ENCODE measurements at places on chromosomes 6 and 20.

GRCh38 chr6:108118359-108118724 lies 43.8 kb upstream of the OSTM1 start:
- no peak for DNase-seq

GRCh38 chr6:156777577-156778453 lies 637 bp downstream of the ARID1B start:
- no peak for DNase-seq

- peak; percentile 44 for DNase-seq
These were observed 47.9 kb downstream of the EPB41L2 start for GRCh38 chr6:131015025-131015591.

- peak; percentile 50 for DNase-seq
These were observed 9.9 kb upstream of the ECT2L start for GRCh38 chr6:138785980-138786379.

DNA sequence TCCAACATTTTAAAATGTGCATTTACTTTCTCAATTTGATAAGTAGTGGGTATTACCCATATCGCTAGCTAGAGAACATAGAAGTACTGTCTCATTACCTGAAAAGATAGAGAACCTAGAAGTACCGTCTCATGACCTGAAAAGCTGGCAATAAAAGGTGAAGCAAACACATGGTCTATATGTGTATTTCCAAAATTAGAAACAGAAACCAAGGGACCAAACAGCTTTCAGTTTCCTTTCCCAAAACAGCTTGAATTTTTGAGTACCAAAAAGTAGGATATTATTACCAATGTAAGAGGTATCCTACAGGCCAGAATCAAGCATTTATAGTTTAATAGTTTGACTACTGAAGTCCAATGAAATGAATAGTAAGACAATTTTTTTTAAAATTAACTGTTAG lies 77.2 kb downstream of the KIF13A start:
- DNase-seq: no peak

DNA sequence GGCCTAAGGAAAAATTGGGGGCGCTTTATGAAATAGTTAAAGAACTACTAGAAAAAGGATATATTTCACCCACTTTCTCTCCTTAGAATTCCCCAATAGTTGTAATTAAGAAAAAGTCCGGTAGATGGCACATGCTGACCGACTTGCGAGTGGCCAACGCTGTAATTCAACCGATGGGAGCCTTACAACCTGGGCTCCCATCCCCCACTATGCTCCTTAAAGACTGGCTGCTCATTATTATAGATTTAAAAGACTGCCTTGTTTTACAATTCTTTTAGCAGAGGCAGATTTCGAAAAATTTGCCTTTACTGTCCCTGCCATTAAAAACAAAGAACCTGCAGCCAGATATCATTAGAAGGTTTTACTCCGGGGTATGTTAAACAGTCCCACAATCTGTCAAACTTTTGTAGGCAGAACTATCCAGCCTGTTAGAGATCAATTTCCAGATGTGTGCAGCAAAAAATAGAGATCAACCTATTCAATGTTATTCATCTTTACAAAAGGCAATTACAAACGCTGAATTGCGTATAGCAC lies 58.5 kb upstream of the PRSS16 start:
- DNase-seq: peak; percentile 78

DNA sequence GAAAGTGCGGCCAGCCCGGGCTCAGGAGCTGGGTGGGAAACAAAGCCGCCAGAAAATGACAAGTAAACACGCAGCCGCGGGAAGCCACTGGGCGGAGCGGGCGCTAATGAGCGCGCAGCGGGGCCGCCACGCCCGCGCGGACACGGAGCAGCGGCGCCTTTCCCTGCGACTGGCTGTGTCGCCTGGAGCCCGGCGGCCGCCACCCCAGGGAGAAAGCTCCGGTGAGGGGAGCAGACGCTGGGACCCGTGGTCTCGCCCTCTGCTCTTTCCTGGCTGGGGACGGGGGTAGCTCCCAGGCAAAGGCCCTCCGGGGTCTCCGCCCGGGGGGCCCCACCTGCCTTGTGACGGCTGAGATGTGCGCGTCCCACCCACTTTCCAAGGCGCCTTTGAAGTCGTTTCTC lies 54.9 kb downstream of the PRR18 start:
- DNase-seq: no peak

- DNase-seq: peak; percentile 47
These were observed 2.8 kb downstream of the RPS6KA2 start for GRCh38 chr6:166624275-166624674.

DNA sequence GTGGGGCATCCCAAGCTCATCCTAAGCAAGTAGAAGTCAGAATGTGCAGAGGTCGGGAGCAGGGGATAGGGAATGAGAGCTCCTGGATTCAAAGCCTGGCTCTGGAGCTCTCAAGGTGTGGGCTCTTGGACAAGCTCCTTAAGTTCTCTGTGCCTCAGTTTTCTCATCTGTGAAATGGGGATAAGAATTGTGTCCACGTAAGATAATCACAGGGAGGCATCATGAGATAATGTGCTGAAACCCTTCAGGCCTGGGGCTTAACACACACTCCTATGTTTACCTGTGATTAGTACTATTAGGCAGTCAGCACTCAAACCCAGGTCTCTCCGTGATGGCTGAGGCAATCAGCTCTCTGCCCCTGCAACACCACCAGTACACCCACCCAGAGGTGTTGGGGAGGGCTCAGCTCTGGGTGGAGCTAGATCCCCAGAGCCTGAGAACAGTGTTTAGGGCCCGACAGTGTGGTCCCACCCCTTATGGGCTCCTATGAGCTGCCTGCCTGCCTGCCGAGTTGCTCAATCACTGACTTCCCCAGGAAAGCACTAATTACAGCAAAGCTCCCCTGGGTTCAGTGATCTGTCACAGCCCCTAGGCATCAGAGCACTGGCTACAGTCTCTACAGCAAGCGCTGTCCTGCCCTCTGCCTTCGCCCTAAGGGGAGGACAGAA lies 6.3 kb upstream of the SIRPA start:
- no peak for DNase-seq

GRCh38 chr20:40991181-40991889 lies 37.3 kb upstream of the TOP1 start:
- peak; percentile 86 for DNase-seq

- DNase-seq: peak; percentile 92
These were observed 31.8 kb downstream of the HFE start for GRCh38 chr6:26118999-26119398.

GRCh38 chr6:107655864-107656263 lies 165.9 kb downstream of the SOBP start:
- no peak for DNase-seq

GRCh38 chr20:40280616-40281015 lies 408.4 kb downstream of the MAFB start:
- DNase-seq: no peak

Measured in pons (tissue), 1 donor.